ENCODE measurements at places on chromosomes 11 and 22. TPM values are rescaled to one million over a fixed set of nuclear protein-coding genes. Genes with fewer than 3 reads are reported as not detected.

GRCh38 chr11:110972106-110972505, 259.9 kb upstream of the ARHGAP20 start:
- DNase-seq, result no peak

DNA sequence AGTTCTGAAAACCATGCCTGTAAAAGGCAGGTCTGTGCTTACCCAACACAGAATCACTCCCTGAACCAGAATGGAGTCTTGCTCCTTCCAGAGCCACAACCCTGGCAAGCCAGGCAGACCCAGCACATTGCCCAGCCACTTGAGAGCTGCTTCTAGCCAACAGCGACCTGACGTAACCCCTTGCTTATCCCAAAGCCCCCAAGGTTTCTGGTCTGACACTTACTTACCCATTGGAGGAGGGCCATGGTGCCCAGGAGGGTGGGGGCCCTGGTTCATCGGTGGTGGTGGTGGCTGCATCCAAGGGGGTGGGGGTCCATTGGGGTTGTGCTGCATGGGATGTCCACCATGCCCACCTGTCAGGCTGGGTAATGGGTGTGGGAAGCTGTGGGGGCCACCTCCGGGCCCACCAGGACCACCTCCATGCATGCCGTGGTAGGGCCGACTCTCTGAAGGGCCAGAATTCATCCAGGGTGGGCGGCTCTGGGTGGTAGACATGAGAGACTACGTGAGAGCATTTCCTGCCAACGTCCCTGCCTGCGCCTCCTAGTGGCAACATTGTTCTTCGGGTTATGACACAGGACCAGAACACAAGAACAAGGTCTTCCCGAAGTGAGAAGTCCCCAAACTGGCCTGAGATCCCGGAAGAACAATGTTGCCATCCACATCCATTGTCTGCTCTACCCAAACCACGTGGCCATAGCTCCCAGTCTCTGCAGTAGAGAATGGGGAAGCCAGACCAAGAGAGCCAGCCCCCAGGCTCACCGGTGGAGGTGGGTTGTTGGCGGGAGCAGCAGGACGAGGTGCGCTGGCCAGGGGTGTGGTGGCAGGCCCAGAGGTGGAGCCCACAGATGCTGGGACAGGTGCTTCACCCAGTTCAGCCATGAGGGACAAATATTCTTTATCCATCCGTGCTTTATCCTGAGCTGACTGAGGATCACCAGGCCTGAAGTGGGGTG, 7.8 kb upstream of the PYGM start:
- no peak for DNase-seq

- no peak for DNase-seq
These were observed 174.0 kb downstream of the TBC1D22A start for GRCh38 chr22:46936378-46936903.

GRCh38 chr11:10017911-10018310, 276.1 kb downstream of the SBF2 start:
- no peak for DNase-seq

DNA sequence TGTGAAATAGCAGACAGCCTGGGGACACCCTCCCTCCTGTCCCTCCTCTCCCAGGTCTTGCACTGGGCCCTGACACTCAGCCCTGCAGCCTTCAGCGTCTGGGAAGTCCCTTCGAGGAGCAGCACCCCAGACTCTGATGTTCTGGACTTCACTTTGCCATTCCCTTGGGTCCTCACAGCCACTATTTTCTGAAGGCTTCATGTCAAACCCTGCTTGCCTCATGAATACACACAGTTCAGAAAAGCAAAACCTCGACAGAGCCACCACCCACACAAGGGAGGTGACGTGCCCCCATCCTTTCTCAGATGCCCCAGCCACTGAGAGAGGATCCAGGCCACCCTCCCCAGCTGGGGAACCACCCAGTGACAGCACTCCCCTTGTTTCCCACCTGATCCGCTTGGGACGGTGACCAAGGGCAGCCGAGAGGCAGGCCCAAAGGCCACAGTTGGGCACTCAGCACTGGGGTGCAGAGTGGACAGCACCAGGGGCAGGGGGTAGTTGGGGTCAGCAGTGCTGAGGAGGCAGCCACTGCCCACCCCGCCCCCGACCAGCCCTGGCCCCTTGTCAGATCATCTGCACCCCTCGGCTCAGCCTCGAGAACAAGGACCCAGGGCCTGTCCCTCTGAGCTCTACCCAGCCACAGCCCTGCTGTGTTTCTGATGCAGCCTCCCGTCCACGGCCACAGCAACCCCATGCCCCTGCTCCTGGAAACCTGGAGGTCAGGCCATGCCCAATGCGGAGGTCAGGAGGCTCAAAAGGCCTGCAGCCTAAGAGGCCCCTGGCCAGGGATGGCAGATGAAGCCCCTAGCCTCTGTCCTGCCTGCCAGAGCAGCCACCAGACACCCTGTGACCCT, 3.1 kb upstream of the TNNT3 start:
- DNase-seq, result no peak

GRCh38 chr11:125517116-125517770, 21.2 kb upstream of the FEZ1 start:
- no peak for DNase-seq

DNA sequence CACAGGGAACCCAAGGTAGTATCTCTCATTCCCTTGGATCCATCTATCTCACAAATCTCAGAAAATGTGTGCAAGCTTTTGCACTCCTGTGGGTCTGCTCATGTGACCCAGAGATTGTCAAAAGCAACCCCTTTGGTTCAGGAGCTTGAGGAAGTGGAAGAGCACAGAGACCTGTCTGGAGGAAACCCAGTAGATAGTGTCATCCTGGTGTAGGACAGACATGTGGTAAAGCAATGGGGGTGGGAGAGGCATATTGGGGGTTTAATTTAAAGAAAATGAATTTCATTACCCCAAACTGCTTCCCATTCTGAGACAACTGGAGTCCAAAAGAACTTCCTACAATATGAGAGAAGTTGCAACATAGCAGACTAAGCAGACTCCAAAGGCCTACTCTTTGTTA, 5.8 kb upstream of the MS4A14 start:
- DNase-seq, result no peak

GRCh38 chr22:23530766-23531282, 49.3 kb downstream of the IGLL1 start:
- DNase-seq, result no peak

GRCh38 chr11:33195462-33196173, 34.3 kb upstream of the CSTF3 start:
- no peak for DNase-seq

Gene PNPLA3
- 15.2 TPM for polyA plus RNA-seq

Gene PHOX2A
- not detected for polyA plus RNA-seq

Gene BEST1
- 0.02 TPM for polyA plus RNA-seq

Gene MN1
- polyA plus RNA-seq, result 2.2 TPM

Gene RIMBP3B
- polyA plus RNA-seq, result not detected

Gene OR8B2
- polyA plus RNA-seq, result not detected

Gene F2
- polyA plus RNA-seq, result not detected
